Sigmoid colon (tissue), 7 donors: ENCODE measurements at places on chromosomes 1 and 21.

DNA sequence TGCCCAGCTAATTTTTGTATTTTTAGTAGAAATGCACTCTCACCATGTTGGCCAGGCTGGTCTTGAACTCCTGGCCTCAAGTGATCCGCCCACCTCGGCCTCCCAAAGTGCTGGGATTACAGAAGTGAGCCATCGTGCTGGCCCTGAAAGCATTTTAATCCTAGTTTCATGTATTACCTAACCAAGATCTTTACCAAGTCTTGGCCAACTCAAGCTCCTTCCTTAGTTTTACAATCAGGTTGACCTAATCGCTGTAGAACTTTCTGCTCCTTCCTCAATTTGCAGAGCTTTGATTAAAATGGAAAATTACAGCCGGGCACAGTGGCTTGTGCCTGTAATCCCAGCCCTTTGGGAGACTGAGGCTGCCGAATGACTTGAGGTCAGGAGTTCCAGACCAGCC is 3.2 kb upstream of the TMEM63A start:
- DNase-seq = no peak

DNA sequence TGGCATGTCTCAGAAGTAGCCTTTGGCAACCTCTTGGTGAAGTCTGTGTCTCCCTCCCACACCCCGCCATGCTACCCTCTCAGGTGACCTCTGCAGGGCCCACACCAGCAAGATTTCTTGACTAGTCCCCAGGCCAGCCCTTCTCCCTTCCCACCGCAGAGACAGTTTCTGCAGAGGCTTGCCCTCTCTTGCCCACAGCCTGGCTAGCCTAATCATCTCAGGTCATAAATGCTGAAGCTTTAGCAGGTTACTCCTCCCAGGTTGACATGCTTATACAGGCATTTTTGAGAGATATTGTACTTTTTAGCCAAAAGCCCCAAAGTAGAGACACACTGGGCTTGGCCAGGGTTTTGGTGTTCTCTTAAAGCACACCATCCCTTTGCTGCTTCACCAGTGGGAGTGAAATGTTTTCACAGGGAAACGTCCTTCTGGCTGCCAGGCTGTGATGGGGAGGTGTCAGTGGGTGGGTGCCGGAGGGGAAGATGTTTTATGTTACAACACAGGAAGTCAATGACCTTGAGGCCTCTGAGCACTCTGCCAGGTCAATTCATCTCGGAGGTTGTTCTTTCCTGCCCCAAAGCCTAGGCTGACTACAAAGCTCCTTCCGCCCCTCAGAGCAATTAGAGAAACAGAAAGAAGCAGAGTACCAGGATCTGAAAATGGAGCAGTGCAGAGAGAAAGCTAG is 58.5 kb downstream of the STYXL2 start:
- no peak for DNase-seq

DNA sequence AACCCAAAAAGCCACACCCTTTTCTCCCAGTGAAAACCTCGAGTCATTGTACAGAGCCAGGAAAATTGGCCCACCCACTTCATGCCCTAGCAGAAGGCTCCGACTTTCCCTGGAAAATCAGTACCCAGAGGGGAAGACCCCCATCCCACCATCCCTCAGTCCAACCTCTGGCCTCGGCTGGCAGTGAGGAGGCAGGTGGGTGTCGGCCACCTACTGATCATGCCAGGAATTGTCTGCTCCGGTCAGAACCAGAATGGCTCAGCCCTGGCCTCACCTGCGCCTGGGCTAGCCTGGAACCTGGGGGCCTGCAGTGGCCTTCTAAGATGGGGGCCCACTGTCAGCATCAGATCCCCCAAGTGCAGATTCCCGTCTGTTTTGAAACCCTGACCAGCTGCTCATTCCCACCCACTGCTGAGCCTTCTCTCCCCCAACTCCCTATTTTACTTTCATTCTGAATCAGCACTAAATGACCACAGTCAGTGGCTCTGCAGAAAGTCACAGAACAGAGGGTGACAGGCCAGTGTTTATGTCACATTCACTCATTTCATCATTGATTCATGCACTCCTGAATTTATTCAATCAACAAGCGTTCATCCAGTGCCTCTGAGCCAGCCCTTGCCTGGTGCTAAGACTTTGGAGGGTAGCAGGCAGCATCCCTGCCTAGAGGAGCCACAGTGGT is 3.0 kb upstream of the S100A9 start:
- DNase-seq = no peak

DNA sequence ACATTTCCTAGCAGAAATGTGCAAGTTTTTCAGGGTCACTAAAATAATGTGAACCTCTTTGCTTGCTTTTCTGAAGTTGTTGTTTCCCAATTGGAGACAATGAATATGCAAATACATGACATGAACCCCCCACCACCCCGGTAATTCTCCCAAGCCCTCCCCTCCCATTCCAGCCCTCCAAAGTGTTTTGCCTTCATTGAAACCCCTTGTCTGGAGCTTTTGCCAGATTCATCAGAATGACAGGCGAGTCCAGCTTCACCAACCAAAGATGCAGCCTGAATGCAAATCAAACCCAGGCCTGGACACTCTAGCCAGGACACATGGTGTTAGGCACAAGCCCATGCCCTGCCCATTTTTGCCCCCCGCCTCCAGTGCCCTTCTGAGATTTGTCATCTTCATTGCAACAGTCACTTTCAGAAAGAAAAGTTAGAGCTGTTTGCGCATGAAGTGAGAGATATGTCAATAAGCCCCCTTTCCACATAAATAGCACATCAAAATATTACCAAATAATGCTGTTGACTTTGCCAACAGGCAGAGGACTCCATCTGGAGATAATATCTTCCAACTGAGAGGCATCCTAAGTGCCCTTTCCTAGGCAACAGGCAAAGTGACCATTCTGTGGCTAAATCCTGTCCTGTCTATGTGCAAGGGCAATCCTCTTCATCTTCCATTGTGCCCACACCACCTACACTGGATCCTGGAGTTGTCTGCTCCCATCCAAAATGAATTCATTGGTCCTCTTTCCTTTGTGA is 145.6 kb upstream of the NFIA start:
- DNase-seq = no peak

DNA sequence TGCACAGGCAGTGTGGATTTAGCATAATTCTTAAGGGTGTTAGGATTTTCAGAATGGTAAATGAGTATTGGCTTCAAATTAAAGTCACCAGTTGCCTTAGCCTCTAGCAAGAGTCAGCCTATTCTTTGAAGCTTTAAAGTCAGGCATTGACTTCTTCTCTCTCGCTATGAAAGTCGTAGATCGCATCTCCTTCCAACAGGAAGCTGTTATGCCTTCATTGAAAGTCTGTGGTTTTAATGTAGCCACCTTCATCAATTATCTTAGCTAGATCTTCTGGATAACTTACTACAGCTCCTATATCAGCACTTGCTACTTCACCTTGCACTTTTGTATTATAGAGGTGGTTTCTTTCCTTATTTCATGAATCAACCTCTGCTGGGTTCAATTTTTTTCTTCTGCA is 320.2 kb downstream of the PTPRC start:
- no peak for DNase-seq

DNA sequence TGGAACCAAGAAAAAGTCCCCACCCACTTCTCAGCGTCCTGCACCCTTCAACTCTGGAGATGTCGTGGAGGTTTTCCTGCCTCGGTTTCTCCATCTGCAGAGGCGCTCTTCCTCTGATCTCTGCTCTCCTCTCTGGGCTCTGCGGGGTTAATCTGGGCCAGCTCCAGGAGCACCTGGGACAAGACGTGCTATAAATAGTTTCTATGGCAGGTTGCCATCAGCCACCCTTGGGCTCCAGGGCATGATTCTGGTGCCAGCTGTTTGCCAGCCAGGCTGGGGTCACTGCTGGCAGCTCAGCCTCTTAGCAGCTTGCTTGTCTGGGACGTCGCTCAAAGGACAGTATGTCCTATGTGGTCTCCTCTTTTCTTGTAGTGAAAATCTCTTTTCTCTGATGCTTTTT is 137.1 kb downstream of the ACTL8 start:
- DNase-seq = no peak

DNA sequence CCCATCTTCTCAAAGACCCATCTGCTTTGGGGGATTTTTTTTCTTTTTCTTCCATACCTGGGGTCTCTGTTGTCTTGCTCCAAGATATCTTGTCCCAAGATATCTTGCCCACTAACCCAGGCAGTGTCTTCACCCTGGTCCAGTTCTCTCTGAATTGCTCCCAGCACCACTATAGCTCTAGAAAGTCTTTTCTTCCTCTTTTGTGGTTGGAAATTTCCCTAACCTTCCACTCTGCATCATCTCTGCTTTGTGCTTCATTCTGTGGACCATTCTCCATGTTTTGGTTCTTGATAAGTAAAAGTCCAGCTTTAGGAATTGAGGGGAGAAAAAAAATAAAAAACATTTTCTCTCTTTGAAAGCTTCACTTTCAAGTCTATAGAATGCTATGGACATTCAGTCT is 20.9 kb downstream of the STYXL2 start:
- no peak for DNase-seq

GRCh38 chr1:152623203-152623844 is 421 bp upstream of the LCE3A start:
- DNase-seq = no peak

- no peak for DNase-seq
These were observed 12.5 kb downstream of the MECR start for GRCh38 chr1:29218223-29218622.

DNA sequence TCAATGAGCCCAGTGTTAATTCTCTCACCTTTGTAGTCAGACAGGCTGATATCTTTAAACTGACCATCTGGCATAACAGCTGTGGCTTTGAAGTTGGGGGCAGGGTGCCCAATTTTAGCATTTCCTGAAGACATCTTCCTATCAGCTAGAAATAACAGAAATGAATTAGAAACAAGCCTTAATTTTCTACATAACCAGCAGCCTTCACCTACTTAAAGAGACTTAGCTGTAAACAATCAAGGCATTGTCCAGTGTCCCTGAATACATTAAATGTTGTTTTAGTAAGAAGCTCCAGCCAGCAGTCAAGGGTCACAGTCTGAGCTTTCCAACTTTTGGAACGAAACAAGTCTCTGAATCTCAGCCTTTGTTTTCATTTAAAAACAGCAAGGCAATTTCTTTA is 2.8 kb downstream of the PRDX1 start:
- DNase-seq = no peak

GRCh38 chr1:206847337-206847834 is 18.0 kb upstream of the IL20 start:
- DNase-seq = no peak

DNA sequence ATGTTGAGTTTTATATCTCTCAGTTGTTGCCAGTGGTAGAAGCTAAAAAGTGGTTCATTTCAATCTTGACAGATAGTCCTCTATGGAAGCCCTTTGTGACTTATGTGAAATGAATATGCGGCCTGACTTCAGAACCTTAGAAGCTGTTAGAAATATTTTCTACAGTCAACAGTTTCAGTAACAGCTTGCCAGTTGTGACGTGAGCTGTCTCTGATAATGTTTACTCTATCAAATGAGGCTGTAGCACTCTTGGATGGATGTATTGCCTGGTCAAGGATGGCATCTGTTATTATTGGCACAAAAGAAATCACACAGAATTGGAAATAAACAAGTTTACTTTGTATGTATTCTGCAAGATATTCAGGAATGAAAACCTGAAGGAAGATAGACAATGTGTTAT is 31.9 kb downstream of the SNX7 start:
- DNase-seq = no peak

DNA sequence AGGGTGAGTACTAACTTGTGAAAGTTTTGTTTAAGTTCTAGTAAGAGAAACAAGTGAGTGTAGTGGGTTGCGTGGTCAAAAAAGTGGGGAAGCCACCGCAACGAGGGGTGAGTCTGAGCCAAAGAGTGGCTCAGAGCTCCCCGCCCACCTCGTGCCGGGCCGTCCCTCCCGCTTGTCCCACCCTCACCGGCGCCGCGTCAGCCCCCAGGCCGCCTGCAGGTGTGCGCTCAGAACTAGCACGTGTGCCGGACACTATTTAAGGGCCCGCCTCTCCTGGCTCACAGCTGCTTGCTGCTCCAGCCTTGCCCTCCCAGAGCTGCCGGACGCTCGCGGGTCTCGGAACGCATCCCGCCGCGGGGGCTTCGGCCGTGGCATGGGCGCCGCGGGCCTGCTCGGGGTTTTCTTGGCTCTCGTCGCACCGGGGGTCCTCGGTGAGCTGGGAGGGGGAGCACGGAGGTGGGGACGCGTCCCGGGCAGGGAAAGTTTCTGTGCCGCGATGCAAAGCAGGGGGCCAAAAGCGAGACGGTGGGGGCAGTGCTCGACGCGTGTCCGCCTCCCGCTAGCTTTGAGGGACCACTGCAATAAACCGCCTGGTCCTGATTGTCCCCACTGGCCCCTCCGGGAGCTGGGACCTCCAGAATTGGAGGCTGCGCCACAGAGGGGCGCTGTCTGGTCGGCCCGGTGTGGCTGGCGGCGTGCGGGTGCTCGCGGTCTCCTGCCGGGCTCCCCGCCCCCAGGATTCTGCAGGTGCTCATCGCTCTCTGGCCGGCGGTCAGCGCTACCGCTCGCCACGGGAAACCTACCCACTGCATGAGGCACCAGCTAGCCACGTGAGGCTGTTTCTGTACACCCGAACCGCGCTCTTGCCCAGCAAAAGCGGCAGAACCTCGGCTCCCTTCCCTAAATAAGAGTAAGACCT is at the start of gene CR2:
CR2 (plus strand) TSS at position 283 of the 919 bp plus-strand sequence; CDS start at position 374, 91 bp downstream.
- DNase-seq = peak; percentile 50

GRCh38 chr1:3030663-3031381 is 9.6 kb downstream of the ACTRT2 start:
- peak; percentile 60 for DNase-seq

DNA sequence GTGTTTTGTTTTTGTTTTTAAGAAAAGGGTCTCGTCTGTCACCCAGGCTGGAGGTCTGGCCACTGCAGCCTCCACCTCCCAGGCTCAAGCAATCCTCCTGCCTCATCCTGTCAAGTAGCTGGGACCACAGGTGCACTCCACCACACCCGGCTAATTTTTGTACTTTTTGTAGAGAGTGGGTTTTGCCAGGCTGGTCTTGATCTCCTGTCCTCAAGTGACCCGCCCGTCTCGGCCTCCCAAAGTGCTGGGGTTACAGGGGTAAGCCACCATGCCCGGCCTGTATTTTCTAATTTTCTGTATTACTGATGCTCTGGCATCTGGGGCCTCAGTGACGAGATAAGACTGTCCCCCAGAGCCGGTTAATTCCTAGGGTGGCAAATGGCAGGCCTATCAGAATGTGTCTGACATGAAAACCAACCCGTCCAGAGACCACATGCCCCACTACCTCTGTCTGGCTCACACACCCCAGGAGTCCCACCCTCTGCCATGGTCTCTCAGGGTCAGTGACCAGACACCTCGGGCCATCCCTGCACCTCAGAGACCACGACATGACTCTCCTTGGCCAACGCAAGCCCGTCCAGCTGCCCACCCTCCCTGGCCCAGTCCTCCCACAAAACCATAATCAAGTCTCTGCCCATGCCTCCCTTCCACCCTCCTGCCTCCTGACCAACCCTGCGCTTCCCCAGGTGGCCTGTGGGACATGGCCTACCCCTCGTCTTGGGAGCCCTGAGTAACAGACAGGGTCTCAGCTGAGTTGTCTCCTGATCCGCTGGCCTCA is 12.5 kb downstream of the NPHP4 start:
- DNase-seq = no peak

GRCh38 chr1:27152004-27152828 is 2.7 kb downstream of the SLC9A1 start:
- DNase-seq = no peak

- DNase-seq = no peak
These were observed 330.0 kb downstream of the SETD4 start for GRCh38 chr21:35730325-35730724.

- peak; percentile 82 for DNase-seq
These were observed 12.5 kb upstream of the SPSB1 start for GRCh38 chr1:9280015-9280860.

GRCh38 chr1:2801535-2802291 is at the start of gene TTC34:
TSS of gene TTC34 (minus strand) at chr1:2801693. CDS start at chr1:2800827, 866 bp downstream.
- peak; percentile 61 for DNase-seq

GRCh38 chr1:107698161-107698560 is 266.8 kb downstream of the VAV3 start:
- no peak for DNase-seq

GRCh38 chr1:214563881-214564280 is 12.5 kb upstream of the PTPN14 start:
- DNase-seq = no peak
